ENCODE measurements at places on chromosomes 16 and 17.

DNA sequence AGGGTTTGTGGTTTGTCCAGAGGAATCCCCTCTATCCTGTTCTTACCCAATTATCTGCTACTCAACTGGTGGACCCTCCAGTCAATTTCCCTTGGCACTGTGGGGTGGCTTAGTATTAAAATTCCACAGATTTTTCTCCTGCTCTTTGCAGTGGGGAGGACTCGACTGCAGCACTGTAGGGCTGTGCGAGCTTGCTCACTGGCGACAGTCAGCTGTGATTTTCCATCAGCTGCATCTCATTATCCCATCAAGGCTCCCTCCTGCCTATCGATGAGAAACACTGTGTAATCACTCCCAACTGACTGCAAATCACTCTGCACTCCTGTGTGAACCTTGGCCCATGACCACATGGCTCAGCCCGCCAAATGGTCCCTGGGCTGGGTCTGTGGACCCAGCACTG lies 90.5 kb upstream of the MAF start:
- DNase-seq, result no peak

GRCh38 chr17:39981766-39982375 lies 1.3 kb downstream of the PSMD3 start:
- no peak for DNase-seq

DNA sequence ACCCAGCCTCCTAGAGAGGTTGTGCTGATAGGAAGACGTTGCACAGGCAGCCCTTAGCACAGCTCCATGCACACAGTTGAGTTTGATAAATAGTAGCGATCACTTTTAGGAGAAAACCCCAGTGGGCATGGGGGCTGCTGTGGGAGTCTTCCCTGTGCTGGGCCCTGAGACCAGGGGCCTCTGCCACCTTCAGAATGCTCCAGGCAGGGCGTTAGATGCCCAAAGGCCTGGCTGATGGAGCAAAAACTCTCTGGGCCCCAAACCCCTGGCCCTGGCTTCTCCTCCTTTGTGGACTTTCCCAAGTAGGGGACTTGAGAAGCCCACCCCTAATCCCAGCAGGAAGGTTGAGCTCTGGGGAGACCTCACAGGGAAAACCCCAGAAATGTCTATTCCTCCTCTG lies 14.3 kb upstream of the SLC4A1 start:
- DNase-seq, result no peak

GRCh38 chr17:49942947-49943346 lies 26.0 kb upstream of the DLX4 start:
- DNase-seq, result no peak

DNA sequence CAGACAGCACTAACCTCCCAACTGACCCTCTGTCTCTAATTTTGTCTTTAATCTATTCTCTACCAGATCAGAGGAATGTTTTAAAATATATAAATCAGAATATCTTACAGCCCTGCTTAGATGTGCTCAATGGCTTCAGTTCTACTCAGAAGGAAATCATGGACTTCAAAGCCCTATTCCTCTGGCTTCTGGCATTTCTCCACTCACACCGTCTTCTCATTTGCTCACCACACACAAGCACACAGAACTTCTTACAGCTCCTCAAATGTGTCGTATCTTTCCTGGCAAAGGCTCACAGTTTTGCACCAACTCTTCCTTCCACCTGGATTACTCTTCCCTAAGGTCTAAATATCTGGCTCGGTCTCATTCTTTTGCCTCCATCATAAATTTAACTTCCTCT lies 71.6 kb upstream of the NUDT7 start:
- DNase-seq, result no peak

DNA sequence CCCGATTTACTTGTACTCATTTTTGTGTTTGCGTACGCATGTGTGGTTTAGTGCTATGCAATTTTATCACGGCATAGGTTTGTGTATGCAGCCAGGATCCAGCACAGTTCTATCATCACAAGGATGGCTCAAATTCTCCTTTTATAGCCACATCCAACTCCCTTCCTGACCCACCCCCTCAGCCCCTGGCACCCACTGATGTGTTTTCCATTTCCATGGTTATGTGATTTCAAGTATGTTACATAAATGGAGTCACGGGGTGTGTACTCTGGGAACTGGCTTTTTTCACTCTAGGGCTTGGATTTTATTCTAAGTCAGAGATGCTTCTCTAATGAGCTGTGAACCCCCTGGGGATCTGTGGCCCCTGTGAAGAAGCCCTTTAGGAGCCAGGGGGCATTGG lies 16.8 kb downstream of the IL4R start:
- no peak for DNase-seq

Data from common myeloid progenitor, CD34-positive (primary cell).